CD4-positive, alpha-beta T cell treated with Interleukin-15 for 1 hour (primary cell): ENCODE measurements at places on chromosomes 2 and 18.

- DNase-seq = no peak
Measured at GRCh38 chr2:142097711-142098110, 33.1 kb downstream of the LRP1B start.

GRCh38 chr2:75162897-75163296 is 36.4 kb downstream of the TACR1 start:
- DNase-seq = no peak

DNA sequence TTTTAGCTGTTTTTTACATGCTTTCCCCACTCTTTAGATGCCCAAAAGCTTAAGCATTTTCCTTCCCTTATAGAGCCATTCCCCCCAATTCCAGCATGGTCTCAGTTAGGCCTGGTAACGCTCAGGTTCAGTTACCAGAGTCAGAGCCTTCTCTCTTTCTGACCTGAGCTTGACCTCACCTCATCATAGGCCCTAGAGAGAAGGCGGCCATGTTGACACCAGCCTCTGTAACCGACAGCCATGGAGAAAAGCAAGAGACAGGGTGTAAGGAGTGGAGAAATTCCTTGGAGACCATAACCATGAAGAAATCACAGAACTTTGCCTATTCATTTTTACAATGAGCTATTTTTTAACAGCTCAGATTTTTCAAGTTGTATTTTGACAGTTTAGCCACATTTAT is 99.4 kb downstream of the RTN4 start:
- DNase-seq = no peak

- DNase-seq = no peak
Measured at GRCh38 chr2:88108796-88109195, 19.1 kb downstream of the FABP1 start.

- DNase-seq = no peak
Measured at GRCh38 chr2:121058852-121059558, 226.0 kb downstream of the TFCP2L1 start.

- DNase-seq = no peak
Measured at GRCh38 chr18:48021273-48021914, 90.9 kb upstream of the SMAD2 start.

- DNase-seq = no peak
Measured at GRCh38 chr2:207317378-207317984, 151.7 kb upstream of the KLF7 start.

GRCh38 chr2:104286841-104287240 is 567.1 kb upstream of the POU3F3 start:
- no peak for DNase-seq

DNA sequence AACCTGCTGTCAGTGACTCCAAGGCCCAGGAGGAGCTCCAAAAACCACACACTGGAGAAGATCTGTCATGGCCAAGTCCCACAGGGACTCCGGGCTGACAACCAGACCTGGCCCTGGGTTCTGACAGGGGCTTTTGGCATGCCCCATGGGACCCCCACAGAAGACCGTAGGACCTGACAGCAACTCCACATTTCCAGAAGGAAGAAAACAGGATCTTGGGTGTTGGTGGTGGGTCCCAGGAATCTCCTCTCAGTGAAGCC is 275.9 kb upstream of the HS6ST1 start:
- DNase-seq = no peak

DNA sequence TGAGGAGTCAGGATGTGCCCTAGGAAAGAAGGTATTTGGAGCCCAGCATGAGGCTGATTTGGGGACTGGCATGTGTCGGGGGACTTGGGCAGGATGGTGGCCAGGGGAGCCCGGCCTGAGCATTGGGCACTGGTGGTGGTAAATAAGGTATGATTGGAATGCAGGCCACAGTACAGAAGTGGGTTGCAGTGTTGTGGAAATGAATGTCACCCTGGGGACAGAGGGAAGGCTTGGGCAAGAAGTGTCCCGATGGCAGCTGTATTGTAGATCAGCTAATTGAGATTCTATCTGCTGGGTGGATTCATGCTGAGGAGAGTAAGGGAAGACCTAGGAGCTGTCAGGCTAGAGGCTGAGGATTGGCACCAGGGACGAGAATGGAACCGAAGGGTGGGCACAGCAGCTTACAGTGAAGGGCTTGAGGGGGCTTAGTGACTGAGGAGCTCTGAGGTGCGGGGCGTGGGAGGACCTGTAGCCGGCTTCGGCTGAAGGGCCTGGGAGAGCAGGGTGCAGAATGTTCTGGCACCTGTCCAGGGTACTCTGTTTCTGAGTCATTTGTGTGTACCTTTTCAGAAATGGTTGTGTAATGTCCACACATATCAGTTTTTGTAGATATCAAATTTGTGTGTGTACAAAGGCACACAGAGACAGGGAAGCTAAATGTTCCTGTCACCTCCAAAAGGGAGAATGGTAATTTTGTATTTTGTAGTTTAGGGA is 170.2 kb downstream of the PRKCE start:
- DNase-seq = no peak

DNA sequence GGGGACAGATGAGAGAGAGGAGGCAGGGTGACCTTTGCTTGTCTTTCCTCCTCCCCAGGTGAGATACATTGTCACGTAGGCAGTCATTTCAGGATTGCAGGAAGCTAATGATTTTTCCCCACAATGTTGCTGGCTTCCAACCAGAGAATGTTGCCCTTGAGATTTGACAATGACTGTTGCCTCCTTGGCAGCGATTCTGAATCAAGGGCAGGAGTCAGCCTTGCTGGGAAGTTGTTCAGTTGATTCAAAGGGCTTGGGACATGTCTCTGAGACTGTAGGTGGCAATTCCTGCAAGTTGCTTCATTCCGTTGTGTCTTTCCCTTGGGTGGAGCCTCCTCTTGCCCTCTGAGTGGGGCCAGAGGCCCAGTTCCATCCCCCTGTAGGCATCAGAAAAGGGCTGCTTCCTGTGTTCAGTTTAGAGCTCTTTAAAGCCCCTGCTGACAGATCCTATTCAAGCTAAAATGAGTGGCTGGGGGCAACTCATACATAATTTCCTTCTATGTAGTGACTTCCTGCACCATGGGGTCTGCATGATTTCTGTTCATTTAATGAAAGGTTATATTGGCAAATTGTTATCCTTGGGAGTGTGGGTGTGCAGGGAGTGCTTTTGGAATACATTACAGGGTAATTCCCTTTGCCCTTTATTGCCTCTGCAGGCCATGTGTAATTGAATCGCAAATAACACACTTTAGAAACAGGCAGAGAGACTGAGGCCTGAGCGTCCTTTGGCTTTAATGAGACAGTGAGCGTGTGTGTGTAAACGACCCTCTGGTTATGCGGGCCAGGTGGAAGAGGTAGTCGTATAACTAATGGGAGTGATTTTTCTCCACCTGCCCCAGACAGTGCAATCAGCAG is 52.4 kb downstream of the GPR39 start:
- DNase-seq = no peak

DNA sequence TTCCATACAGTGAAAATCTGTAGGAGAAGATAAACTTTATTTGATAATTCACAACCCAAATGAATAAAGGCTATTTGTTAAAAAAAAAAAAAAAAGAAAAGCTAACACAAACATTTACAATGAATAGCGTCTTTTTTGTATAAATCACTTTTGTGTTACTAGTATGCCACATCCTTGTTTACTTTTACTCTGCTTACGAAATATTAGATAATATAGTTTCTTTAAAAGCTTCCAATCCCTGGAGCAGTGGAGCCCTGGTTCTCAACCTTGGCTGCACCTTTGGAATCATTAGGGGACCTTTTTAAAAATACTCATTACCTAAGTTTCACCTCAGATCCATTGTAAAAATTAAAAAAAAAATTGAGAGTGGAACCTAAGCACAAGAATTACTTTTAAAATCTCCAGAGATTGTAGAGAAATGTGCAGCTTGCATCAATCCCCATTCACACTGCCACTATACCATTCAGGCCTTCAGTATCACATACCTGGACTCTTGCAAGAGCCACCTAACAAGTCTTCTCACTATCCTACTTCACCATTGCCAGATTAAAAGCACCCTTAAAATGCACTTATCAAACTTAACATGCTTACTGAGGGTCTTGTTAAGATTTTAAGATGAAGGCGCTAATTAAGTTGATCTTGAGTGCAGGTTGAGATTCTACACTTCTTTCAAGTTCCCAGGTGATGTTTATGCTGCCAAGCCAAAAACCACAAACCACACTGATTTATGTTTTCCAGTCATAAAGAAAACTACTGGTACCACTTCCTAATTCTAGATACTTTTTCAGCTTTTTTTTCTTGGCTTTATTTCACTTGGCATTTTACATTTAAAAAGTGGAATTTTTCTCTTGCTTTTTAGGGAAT is 59.7 kb upstream of the ZC3H15 start:
- no peak for DNase-seq
